HuH-7.5 (cell line): ENCODE measurements at places on chromosomes 4 and X.

GRCh38 chr4:73573794-73574528 lies 46.3 kb downstream of the RASSF6 start:
- peak; percentile 7 for DNase-seq

- DNase-seq, result peak; percentile 21
These were observed 1.3 kb upstream of the EOLA2 start for GRCh38 chrX:149939655-149939904.

GRCh38 chr4:40269133-40269532 lies 66.0 kb upstream of the CHRNA9 start:
- DNase-seq, result no peak

- DNase-seq, result no peak
These were observed 7.8 kb downstream of the GATB start for GRCh38 chr4:151753056-151753455.

- DNase-seq, result no peak
These were observed 67.6 kb downstream of the PPP2R2C start for GRCh38 chr4:6404611-6405396.

GRCh38 chr4:182240161-182241130 lies 2.8 kb upstream of the TENM3 start:
- DNase-seq, result no peak

GRCh38 chrX:21933077-21933476 lies 7.4 kb upstream of the SMS start:
- no peak for DNase-seq

- DNase-seq, result no peak
These were observed 29.9 kb downstream of the TBL1X start for GRCh38 chrX:9494771-9495170.

DNA sequence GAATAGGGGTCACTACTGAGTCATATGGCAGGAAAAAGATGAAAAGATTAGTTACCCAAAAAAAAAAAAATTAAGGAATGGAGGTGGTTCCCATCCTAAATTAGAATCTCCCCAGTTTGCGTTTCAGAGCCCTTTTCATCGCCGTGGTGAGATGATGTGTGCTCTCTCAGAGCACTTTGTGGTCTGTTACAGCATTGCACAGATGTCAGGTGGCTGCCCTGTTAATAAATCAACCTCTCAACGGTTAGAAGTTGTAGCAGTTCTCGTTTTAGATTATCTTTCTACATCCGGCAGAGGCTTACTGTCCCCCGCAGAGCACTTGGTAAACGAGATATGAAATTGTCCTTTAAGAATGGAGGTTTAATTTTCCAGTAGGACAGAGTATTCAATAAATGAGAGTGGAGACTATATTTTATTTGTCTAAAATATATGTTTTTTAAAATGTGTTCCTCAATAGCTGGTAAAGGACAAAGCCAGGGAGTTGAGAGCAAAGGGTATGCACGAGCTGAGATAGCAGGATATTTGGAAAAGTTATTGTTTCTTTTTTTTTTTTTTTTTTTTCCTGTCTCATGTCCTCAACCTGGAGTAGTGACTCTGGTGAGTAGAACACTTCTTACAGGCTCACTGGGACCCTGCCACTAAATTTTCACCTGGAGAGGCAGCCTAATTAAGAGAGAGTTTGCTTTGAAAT lies 26.9 kb downstream of the AFF1 start:
- no peak for DNase-seq

DNA sequence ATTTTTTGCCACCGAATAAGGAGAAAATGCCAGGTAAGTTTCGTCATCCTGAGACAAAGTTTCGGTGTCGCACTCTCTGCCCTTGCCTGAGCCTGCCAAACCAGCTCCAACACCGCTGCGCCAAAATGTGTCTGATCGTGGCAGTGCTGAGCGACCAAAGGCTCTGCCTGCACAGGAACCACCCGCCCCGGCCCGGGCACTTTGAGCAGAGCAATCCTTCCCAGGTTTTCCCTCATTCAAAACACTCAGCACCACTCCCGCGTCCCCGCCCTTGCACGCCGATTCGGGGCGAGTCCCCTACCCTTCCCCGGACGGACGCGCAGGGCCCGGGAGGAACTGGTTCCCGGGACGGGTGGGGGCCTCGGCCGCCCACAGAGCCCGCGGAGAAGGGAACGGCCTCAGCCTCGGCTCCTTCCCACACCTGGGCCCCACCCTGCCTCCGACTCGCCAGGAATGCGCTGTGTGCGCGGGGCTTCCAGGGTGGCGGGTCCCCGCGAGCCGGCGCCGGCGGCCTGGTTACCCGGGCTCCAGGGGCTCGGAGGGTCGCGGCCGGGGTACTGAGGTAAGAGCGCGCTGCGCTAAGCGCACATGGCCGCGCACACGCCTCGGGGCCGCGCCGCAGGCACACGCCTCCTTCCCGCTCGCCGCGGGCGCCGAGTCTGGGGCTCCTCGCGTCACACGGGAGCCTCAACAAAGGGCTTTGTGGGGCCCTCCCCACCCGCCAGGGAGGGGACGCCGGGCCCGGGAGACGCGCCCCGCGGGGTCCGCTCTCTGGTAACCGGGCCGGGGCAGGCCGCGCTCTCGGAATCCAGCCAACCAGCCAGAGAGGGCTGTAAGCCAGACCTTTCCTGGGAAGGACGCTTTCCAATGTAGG lies at the start of gene C4orf36:
Gene C4orf36 (minus strand): TSS at position 661 of the 874 bp plus-strand sequence. CDS start 902 bp downstream, outside the sequence.
- peak; percentile 35 for DNase-seq

- DNase-seq, result no peak
These were observed 425.2 kb upstream of the RASGEF1B start for GRCh38 chr4:81896936-81897335.

- peak; percentile 6 for DNase-seq
These were observed 378.4 kb downstream of the ANKRD50 start for GRCh38 chr4:124334119-124334518.

GRCh38 chr4:81207828-81208227 lies 7.2 kb downstream of the PRKG2 start:
- DNase-seq, result no peak

DNA sequence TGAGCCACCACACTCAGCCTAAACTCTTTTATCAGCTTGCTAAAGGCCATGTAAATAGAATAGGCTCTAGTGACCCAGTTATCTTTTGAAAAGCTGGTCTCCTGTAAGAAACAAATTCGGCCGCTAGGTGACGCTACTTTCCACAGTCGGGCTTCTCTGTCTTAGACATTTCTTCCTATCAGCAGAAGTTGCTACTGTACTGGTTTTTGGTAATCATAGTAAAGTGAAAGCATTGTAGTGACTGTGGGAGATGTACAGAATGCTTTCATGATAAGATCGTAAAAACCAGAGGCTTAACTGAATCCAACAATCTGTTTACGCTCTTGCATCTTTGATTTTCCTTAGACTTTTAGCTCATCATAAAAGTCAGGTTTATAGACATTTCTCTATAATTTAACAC lies 82.6 kb downstream of the GK start:
- peak; percentile 12 for DNase-seq
